ENCODE measurements at places on chromosomes 7 and 10.
A peak's percentile ranks its signal among the peaks of the same experiment; 100 is the strongest.

DNA sequence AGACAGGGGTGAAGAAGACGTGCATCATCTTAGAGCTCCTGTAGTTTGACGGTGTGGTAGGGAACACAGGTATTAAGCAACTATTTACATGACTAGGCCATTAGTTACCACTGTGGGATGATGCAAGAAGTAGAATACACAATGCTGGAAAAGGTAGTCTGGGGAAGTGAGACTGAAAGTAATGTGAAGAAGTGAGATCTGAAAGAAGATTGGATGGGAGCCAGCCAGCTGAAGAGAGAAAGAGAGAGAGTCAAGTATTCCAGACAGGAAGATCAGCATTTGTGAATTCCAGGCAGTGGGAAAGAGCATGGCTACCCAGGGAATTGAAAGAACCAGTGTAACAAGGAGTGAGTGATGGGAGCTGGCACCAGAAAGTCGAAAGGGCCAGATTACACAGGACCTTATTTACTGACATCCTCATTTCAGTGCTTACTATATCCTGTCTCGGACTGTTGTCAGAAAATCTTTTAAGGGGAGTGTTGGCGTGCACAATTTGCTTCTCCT, 4.0 kb upstream of the CFAP58 start:
- no peak for DNase-seq

DNA sequence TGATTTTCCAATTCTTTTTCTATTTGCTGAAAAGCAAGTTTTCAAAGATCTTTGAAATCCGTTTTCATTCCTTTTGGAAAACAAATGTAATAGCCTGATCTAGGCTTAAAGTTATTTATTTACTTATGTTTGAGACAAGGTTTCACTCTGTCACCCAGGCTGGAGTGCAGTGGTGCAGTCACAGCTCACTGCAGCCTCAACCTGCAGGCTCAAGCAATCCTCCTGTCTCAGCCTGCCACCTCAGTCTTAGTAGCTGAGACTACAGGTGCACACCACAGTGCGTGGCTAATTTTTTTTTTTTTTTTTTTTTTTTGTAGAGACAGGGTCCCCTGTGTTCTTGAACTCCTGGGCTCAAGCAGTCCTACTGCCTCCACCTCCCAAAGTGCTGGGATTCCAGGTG, 4.6 kb downstream of the ST7 start:
- no peak for DNase-seq

GRCh38 chr7:17194656-17195055, 103.8 kb upstream of the AHR start:
- DNase-seq: no peak

- DNase-seq: no peak
Measured at GRCh38 chr10:26801274-26801673, 59.5 kb downstream of the ABI1 start.

GRCh38 chr7:133230591-133231194, 22.2 kb upstream of the EXOC4 start:
- DNase-seq: peak; percentile 42

DNA sequence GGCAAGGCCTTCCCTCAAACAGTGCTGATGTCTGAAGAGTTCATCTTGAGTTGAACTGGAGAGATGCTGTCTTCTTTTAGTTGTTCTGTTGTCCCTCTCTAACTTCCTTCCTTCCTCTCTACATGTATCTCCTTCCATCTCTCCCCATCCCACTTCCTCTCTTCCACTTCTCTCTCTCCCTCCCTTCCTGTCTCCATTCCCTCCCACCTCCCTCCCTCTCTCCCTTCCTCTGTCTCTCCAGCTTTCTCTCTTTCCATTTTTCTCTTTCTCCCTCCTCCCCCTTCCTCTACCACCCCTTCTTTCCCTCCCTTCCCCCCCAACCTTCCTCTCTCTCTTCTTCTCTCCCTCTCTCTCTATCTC, 40.7 kb upstream of the TNS3 start:
- no peak for DNase-seq

DNA sequence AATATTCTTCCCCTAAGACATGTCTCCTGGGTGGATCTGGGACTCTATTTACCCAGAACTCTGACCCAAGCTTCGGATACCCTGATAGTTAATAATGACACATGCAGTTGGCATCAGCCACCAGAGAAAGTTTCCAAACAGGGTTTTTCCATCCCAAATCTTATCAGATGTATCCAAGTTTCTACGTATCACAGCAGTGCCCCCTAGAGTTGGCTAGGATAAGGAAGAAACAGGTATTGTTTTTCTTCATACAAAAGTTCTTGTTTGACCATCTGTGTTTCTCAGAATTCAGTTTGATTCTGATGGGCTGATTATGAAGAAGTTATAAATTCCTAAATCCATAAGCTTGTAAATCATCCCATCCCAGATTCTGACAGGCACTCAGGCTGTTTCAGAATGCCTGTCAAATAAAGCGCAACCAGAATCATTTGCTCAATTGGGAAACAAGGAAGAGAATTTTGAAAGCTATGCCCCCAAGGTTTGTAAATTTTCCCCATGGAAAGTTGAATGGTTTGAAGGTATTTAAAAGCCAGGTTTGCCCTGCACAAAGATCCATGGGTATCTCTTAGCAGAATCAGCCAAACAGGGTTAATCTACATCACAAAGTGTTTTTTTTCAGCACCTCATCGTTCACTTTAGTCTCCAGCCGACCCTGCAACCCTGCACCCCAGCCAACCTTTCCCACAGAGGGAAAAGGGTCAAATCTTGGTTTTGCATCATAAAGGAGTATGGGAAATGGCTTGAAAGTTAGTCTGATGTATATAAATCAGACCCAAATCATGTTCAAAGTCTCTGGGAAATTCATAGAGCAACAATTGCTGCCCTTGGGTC, 47.4 kb downstream of the NRAP start:
- DNase-seq: no peak

DNA sequence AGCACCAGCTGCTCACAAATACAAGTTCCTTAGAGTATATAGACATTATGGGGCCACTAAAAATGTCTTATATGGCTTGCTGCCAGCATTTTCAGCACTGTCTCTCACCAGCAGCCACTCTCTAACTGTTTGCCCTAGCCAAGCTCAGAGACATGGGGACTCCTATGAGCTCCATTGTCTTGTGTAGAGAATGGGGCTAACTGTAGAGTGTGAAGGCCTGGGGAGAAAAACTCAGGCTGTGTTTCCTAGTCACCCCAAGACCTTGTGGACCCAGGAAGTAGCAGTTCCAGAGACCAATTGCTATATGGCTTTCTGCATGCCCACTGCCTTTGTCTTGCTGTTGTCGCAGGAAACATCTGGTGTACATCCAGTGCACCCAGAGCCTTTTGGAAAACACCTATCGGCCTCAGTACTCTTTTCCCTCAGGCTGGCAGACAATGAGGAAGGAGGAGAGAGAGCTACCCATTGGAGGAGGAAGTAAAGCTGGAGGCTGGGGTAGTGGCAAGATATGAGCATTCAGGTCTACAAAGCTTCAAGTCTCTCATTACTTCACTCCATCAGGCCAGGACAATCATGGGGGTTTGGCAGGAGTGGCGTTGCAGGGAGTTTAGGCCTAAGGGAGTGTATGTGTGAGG, 28.4 kb downstream of the ENTPD1 start:
- no peak for DNase-seq

DNA sequence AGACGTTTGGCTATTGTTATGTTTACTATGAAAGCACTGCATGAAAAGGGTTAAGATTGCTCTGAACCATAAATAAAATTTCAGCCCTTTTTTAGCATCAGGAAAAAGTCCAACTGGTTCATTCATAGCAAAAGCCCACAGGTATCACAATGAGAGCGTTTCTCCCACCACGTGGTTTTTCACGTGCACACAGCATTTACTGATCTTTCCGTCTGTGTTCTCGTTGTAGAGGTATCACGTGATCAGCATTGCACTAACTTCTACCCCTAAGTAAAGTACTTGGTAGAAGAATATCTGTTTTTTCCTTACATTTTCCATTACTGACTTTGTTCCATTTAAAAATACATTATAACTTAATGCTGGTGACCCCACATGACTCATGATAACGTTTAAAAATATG, 17.8 kb upstream of the CCDC3 start:
- no peak for DNase-seq

DNA sequence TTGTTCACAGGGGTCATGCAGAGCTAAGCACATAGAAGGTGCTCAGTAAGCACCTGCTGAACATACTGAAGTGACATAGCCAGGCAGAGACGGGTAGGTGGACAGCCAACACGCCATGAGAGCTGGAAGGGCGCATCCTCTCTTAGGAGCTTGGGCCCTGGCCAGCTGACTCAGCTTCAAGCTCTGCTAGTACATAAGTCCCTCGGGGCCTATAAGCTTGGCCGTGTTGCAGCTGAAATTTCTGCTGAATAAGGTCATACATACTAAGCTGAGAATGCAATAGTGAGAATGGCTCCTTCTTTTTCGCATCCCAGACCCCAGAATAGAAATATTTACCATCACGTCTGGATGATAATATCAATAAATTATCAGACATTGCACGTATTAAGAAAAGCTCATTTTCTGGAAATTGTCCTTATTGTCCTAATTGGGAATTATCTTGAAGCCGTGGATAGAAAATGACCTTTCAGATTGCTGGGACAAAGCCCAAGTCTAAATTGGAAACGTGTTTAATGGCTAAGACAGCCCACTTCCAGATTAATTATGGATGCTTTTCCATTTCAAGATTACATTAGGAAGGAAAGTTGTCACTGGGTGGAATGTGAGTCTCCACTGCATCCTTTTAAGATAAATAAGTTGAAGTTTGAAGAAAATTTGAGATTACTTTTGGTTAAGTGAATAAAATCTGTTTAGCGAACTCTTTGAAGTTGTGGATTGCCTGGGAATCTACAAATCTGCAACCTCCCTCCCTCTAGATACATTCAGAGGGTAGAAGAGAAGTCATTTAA, 287.1 kb upstream of the C7orf33 start:
- peak; percentile 79 for DNase-seq

- DNase-seq: no peak
Measured at GRCh38 chr10:94046098-94046497, 52.4 kb downstream of the PLCE1 start.

- DNase-seq: no peak
Measured at GRCh38 chr7:44769776-44770294, 21.2 kb downstream of the ZMIZ2 start.

GRCh38 chr10:124117833-124118232, 24.4 kb upstream of the CHST15 start:
- no peak for DNase-seq

DNA sequence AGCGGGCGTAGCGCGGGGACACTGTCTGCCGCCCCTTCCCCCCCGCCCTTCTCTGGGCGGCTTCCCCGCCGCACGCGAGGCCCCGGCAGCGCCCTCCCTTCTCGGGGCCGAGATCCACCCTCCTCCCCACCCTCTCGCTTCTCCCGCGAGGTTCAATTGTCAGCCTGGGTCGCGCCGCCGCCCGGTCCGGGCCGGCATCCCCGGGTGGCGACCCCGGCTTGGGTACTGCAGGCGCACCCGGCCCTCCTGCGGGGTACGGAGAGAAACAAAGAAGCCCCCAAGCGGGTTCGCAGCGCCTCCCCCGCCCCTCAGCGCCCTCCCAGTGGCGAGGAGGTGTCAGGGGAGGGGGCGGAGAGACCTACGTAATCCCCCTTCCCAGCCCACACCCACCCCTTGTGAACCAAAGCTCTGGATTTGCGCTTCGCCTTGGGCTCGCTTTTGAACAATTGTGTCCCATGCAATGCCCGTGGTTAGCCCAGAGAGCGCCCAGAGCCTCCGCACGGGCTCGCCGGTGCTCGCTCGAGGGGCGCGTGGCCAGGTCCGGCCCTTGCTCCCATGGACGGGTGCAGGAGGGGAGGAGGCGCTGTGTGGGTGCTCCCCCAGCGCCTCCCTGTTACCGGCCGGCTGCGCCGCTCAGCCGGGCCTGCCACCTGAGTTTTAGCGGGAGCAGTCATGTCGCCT, 634 bp downstream of the HECW1 start:
- DNase-seq: no peak

- no peak for DNase-seq
Measured at GRCh38 chr10:49611816-49612512, 1.9 kb downstream of the SLC18A3 start.

DNA sequence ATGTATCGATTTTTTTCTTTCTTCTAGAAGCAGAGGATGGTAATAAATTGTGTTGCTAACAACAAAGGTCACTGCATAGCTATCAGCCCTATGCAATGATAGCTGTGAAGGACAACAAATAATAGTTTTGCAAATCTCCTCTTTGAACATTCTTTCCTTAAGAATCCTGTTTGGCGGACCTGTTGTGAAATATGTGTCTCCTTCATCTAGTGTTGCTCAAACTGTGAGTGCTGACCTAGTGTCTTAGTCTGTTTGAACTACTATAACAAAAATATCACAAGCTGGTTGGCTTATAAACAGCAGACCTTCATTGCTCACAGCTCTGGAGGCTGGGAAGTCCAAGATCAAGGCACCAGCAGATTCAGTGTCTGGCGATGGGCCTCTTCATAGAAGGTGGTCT, 53.7 kb downstream of the CAV1 start:
- DNase-seq: no peak

GRCh38 chr7:157310676-157311185, 26.1 kb upstream of the DNAJB6 start:
- DNase-seq: no peak

DNA sequence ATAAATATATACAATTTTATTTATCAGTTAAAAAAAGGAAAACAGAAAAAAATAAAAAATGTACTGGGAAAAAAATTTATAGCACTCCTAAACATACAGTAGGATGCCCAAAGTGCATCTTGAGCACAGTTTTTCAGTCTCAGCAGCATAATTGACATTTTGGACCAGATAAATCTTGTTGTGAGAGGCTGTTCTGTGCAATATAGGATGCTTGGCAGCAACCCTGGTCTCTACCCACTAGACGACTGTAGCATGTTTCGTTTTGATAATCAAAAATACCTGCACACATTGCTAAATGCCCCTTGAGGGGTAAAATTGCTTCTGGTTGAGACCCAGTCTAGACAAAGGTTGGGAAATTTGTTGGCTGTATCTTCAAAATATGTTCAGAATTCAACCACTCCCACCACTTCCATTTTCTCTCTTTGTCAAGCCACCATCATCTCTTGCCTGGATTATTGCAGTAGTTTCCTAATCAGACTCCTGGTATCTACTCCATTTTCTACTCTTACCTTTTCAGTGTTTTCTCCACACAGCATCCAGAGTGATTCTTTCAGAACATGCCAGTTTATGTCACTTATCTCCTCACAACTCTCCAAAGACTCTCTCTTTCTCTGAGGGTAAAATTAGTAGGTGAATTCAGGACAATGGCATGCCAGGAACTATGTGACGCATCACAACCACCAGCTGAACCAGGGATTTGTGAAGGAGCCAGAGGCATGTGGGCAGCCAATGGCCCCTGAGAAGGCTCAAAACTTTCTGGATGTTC, 91.4 kb downstream of the GPR85 start:
- no peak for DNase-seq

DNA sequence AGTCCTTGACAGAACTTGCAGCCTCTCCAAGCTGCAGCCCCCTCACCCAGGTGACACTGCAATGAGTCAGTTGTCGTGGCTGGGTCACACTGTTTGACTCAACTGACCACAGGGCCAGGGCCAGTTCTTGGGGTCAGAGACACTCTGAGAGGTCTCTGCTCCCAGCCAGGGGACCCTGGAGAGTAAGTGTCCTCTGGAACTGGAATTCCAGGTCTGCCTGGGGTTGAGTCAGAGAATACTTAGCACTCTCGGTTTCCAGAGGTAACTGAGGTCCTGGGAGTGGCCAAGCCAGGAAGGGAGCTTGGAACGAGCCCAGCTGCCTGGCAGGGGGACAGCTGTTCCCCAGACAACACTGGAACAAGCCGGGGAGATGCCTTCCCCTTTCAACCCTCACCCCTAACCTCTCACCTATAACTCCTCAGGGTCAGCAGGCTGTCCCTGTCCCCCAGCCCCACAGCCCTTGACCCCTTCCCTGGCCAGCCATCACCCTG, 2.2 kb upstream of the MYL10 start:
- DNase-seq: no peak

GRCh38 chr7:4202954-4203353, 479.1 kb upstream of the FOXK1 start:
- no peak for DNase-seq

Data from SK-N-MC (cell line).